ENCODE measurements at places on chromosomes 11 and 22. TPM values are rescaled to one million over a fixed set of nuclear protein-coding genes. Genes with fewer than 3 reads are reported as not detected.

TSGA10IP gene
- 0.73 TPM for polyA plus RNA-seq

SLC22A6 gene
- polyA plus RNA-seq, result not detected

ELMOD1 gene
- 495 TPM for polyA plus RNA-seq

ACTN3 gene
- not detected for polyA plus RNA-seq

CLDN5 gene
- 0.17 TPM for polyA plus RNA-seq

APOL1 gene
- not detected for polyA plus RNA-seq

EI24 gene
- polyA plus RNA-seq, result 25.6 TPM

TMEM86A gene
- 0.09 TPM for polyA plus RNA-seq

DENND6B gene
- polyA plus RNA-seq, result 2.6 TPM

KCNJ5 gene
- not detected for polyA plus RNA-seq

OR51B4 gene
- not detected for polyA plus RNA-seq

EHF gene
- not detected for polyA plus RNA-seq

A4GALT gene
- polyA plus RNA-seq, result not detected

EP300 gene
- polyA plus RNA-seq, result 9.7 TPM

PHF21A gene
- polyA plus RNA-seq, result 5.3 TPM

FAM83F gene
- not detected for polyA plus RNA-seq

LDHAL6A gene
- polyA plus RNA-seq, result not detected

TNNT3 gene
- polyA plus RNA-seq, result not detected

FBLN1 gene
- polyA plus RNA-seq, result 0.56 TPM
